ENCODE measurements at places on chromosomes 2 and 18.

DNA sequence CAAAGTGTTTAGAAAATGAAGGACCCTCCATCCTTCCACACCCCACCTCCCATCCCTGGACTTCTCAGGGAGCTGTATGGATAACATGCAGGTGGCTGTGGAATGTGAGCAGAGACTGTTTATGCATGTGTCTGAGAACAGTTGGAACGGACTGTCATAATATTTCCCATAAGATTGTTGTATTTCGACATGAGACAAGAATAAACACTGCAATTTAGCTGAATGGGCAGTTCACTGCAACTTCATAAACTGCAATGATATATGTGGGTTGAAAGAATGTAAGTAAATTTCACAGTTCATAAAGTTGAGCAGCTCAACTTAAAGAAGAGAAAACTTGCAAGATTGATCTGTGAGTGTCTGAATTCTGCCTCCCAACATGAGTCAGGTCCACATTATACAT is 74.6 kb downstream of the MEP1B start:
- no peak for DNase-seq

DNA sequence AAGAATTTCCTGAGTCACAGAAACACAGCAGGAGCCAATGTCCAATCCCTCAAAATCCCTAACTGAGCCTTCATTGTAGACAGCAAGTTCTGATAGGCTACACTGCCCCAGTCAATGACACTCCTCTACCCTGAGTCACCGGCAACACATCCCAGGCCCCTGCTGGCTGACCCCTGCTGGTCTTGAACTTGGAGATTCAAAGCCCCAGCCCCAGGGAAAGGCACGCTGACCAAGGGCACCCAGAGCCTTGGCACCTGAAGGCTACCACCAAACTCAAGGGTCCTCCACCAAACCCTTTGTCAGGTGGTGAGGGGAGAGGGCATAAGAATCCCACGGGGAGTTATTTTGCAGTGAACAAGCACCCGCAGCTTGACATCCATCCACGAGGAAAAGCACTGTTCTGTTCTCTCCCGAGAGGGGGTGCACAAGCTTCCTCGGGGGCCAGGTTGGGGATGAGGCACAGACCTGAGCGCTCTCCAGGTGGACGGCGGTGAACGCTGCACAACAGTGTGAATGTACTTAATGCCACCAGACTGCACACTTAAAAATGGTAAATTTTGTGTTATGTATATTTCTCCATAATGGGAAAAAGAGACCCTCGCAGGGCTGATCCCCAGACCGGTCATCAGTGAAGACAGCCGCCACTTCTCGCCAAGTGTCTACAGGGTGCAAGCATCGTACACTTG is 46.9 kb downstream of the TFCP2L1 start:
- DNase-seq = no peak

DNA sequence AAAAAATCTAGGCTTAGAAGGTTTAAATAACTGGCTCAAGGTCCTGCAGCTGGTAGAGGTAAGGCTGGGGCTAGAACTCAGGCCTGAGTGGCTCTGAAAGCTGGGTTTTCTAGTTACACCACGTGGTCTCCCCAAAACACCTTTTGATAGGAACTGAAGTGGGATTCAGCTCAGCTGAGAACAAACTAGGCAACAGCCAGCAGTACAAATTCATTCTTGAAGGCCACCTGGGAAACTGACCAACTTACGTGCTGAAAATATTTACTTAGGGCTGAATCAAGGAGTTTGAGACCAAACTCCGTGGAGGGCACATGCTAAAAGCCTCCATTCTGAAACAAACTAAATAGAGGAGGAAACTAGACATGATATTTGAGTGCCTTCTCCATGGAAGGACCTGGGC is 67.2 kb downstream of the AOX1 start:
- DNase-seq = no peak

DNA sequence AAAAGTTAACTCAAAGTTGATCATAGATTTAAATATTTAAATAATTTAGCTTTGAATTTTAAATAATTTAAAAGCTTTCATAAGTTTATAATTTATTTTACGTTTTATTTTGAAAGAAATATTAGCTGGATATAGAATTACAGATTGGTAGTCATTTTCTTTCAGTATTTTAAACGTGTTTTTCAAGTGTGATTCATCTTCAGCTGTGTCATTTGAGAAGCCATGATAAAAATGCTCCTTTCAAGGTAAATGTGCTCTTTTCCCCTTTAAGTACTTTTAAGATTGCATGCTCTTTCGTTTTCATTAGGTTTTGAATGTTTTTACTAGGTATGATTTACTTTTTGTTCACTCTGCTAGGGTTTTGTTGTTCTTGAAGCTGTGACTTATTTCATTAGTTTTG is 116.8 kb upstream of the FIGN start:
- no peak for DNase-seq

- DNase-seq = no peak
Measured at GRCh38 chr2:29578084-29578598, 343.2 kb downstream of the ALK start.
